Pancreas (tissue), 10 donors: ENCODE measurements at places on chromosomes 6 and 20. TPM values are rescaled to one million over a fixed set of nuclear protein-coding genes. Genes with fewer than 3 reads are reported as not detected.
A peak's percentile ranks its signal among the peaks of the same experiment; 100 is the strongest.

DNA sequence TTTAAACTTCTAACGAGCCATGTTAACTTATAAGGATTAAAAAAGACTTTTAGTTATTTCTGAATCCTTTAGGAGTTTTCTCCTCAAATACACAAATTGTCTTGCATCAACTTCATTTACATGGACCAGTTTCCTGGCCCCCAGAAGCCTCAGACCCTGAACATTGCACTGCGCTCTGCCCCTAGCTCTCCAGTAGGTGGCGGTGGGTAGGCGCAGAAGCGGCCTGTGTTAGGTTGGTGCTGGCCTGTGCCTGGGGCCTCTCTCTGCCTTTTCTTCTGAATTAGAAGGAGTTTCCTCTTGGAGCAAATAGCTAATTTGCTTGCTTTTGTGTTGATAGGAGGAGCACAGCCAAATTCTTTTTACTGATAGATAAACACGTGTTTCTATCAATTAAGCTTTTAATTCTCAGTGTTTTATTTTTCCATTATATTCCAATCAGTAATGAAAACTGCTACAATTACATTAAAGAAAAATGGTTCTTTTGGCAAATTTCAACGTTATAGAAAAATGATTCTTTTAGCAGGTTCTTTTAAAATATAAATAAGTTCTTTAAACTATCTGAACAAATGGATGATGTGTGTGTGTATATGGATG, 44.4 kb downstream of the DTD1 start:
- DNase-seq, result peak; percentile 62

DNA sequence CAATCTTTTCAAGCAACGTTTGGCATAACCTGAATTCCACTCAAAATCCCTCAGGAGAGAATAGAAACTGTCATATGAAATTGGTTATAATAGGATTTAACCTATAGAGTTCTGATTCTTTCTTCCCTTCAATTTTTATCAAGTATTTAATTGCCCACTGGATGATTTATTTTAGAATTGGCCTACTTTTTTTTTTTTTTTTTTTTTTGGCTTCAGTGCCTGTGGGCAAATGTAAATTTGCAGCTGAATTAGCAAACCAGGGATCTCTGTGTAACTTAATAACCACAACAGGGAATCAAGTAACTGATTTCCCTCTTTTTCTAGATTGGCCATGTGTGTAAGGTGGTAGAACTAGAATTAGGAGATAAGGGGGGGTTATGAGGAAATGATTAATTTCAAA, 157.0 kb downstream of the SOX4 start:
- DNase-seq, result no peak

TGM2 gene
- 92.6 TPM for total RNA-seq

- DNase-seq, result no peak
Observed at GRCh38 chr6:156464100-156464878, 312.9 kb upstream of the ARID1B start.

GRCh38 chr20:9575836-9576235, 61.4 kb downstream of the LAMP5 start:
- DNase-seq, result no peak

DNA sequence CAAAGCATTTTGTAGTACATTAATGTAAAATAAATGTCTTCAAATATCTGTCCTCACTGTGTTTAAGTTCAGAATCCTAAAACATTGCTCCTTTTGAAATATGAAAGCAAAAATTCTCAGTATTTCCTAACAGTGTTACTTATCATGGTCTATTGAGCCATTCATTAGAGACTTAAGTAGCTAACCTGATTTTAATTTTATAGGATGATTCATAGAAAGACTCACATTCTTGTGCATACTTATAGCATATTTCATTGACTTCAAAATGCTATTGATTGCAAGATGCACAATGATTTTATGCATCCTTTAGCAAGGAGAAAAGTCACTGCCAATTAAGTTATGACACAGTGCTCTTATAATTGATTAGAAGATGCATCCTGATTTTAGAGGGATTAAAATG, 85.7 kb downstream of the HIVEP1 start:
- DNase-seq, result no peak

BPIFA1 gene
- total RNA-seq, result not detected

DNA sequence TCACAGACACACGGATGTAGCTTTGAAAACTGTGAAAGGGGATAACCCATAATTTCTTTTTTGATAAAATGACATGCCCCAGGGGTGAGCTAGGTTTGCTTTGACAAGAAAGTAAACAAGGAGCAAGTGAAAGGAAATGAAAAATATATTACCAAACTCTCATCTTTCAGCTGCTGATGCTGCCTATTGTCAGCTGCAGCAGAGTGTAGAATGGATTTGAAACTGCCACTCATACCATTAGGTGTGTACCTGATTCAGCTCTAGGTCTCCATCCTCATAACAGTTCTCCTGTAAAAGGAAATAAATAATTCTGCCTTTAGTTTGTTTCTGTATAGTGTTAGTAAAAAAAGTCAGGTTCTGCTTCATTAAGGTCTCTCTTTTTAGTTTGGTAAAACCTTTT, 415.1 kb upstream of the MARCKS start:
- DNase-seq, result no peak

CNR1 gene
- total RNA-seq, result 0.79 TPM
